Cerebellum (tissue), 4 donors: ENCODE measurements at places on chromosomes 11 and 22.

- no peak for DNase-seq
Observed at GRCh38 chr11:44945666-44946065, 5.0 kb downstream of the TP53I11 start.

DNA sequence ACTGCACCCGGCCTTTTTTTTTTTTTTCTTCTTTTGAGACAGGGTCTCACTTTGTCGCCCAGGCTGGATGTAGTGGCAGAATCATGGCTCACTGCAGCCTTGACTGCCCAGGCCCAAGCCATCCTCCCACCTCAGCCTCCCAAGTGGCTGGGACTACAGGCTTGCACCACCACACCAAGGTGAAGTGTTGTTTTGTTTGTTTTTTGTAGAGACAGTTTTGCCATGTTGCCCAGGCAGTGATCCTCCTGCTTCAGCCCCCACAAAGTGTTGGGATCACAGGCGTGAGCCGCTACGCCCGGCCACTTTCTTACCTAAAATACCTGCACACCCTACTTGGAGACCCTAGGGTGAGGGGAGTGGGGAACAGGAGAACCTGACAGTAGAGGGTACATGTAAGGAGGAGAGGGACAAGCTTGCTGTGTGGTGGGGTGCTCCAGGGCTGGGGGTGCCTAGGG, 4.5 kb upstream of the AIFM3 start:
- no peak for DNase-seq

GRCh38 chr22:19631899-19632667, 82.2 kb upstream of the SEPTIN5 start:
- no peak for DNase-seq

- DNase-seq = no peak
Observed at GRCh38 chr11:64461081-64461480, 102.1 kb downstream of the RPS6KA4 start.

DNA sequence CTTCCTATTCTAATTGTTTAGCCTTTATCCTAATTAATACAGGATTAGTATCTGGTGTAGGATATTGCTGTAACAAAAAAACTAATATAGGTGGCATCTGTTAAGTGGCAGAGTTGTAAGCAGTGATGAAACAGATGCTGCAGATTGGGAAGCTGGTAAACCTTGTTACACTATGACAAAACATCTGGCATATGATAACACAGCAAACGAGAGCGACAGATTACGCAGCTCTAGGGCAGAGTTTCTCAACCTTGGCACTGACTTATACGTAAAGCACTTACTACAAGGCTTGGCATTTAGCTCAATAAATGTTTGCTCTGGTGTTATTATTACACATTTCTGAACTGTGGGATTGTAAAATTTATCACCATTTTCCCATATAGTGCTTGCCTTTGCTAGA, 137.0 kb downstream of the ATG16L2 start:
- no peak for DNase-seq

GRCh38 chr11:59262177-59262818, 49.6 kb upstream of the MPEG1 start:
- no peak for DNase-seq
